ENCODE measurements at places on chromosomes 13 and 19. TPM values are rescaled to one million over a fixed set of nuclear protein-coding genes. Genes with fewer than 3 reads are reported as not detected.

DNA sequence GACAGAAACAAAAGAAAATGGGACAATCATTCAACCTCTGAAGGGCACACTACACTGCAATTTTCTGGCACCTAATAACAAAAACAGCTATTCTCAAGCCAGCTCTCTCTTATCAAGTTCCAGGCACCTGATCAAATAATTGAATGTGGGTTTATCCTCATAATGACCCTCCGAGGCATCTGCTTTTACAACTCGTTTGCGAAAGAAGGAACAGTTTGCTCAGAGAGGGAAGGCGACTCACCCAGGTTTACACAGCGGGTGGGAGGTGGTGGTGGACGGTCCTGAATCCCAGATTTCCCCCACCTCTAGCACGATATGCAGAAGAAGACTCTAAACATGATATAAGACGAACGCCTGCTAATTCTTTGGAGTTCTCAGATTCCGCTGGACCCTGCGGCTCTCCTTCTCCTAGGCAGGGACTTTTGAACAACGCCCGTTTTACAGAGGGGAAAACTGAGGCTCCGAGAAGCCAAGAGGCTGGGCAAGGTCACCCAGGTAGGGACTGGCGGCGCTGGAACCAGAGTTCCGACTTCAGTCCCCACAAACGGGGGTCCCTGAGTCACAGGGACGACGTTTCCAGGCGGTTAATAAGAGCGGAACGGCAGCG lies 641 bp downstream of the SGTA start:
- no peak for DNase-seq

DNA sequence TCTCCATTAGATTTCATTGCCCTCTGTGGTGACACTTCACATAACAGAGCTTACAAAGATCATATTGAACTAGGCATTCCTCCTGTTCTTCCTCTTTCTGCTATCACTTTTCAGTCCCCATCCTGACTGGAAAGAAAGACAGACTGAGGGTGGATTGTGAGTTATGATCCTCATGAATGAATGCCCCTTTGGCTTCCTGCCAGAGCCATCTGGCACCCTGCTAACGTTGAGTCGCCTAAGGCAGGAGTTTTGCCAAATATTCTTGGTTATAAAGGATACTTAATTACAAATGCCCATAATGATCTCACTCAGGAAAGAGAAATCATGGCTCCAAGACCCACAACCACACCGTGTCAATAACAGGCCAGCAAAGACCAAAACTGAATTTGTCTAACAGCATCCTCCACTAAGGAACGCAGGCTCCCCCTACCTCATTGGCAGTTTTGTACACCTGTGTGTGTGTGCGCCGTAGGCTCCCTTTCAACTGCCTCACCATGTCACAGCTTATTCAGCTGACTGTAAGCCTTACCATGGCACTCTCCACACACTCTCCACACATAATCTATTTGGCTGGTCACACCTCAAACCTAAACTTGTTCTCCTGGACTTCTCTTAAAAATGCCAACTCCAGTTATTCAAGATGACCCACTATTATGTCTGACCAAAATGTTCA lies 15.5 kb downstream of the ZNF211 start:
- DNase-seq, result no peak

DNA sequence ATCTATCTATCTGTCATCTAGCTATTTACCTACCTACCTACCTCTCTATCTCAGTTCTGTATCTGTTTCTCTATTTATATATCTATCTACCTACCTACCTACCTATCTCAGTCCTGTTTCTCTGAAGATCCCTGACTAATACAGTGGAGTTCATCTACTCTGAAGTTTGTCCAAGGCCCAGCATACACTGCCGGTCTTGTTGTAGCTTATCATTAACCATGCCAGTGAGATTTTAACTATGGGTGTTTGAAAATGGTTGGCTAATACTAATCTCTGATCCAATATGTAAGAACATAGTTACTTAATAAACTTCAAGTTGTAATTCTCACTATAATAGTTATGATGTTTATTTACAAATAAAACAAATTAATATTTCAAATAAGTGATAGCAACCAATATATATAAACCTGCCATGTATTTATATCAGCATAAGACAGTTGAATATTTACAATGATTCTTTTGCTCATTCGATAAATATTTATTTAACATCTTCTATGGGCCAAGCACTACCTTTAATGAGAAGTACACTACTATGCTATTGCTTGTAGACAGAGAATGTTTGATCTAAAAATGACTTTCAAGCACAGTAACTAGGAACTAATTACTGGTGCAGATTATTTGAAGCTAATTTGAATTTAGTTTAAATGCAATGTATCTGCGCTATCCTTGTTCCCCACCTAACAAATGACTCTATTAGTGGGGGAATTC lies 242.1 kb downstream of the KLF5 start:
- no peak for DNase-seq

DNA sequence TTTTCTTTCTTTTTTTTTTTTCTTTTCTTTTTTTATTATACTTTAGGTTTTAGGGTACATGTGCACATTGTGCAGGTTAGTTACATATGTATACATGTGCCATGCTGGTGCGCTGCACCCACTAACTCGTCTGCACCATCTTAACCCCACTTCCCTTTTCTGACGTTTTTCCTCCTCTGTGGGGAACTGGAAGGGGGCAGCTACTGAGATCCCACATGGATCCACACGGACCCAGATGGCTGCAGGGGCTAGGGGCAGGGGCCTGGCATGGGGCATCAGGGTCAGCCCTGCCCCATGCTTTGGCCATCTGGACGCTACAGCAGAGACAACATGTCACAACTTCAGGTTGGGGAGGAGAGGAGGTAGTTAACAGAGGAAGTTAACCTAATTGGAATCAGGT lies 54.3 kb downstream of the RUBCNL start:
- no peak for DNase-seq

Gene SLITRK6
- not detected for total RNA-seq

- DNase-seq, result no peak
Measured at GRCh38 chr13:77001963-77002587, 10.2 kb downstream of the CLN5 start.
